ENCODE measurements at places on chromosomes 2 and 18.
A peak's percentile ranks its signal among the peaks of the same experiment; 100 is the strongest.

GRCh38 chr2:150733051-150733618 lies 245.7 kb upstream of the RND3 start:
- DNase-seq: no peak

GRCh38 chr2:215531284-215531683 lies 95.4 kb upstream of the FN1 start:
- DNase-seq: peak; percentile 62

GRCh38 chr2:77104554-77104953 lies 417.6 kb downstream of the LRRTM4 start:
- no peak for DNase-seq

GRCh38 chr2:197710424-197711042 lies 5.4 kb downstream of the MARS2 start:
- DNase-seq: no peak

GRCh38 chr2:10075571-10076209 lies 4.5 kb downstream of the CYS1 start:
- no peak for DNase-seq

GRCh38 chr2:208573569-208573968 lies 167.0 kb downstream of the PTH2R start:
- no peak for DNase-seq

- DNase-seq: peak; percentile 46
Measured at GRCh38 chr18:10213526-10213925, 240.9 kb upstream of the APCDD1 start.

GRCh38 chr2:165634282-165634681 lies 159.8 kb downstream of the GALNT3 start:
- no peak for DNase-seq

- DNase-seq: no peak
Measured at GRCh38 chr18:7532942-7533341, 34.2 kb upstream of the PTPRM start.

DNA sequence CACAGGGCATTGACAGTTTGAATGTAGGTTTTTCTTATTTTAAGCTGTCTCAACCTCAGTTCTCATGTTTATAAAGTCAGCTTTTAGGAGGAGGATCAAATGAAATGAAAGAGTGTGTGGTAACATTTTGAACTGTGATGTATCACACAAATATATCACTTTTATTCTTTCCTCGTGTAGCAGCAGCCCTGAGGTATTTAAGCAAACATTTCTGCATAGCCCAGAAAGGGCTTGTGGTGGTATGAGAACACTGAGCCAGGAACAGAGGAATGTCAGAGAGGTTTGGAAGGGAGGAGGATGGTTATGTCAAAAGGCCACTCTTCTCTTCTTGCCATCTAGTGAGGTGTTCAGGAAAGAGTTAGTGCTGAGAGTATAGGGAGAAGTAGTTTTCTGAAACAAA lies 150.2 kb downstream of the PARD3B start:
- no peak for DNase-seq

All from M059J (cell line).